ENCODE measurements at places on chromosomes 6 and 20. TPM values are rescaled to one million over a fixed set of nuclear protein-coding genes. Genes with fewer than 3 reads are reported as not detected.

DNA sequence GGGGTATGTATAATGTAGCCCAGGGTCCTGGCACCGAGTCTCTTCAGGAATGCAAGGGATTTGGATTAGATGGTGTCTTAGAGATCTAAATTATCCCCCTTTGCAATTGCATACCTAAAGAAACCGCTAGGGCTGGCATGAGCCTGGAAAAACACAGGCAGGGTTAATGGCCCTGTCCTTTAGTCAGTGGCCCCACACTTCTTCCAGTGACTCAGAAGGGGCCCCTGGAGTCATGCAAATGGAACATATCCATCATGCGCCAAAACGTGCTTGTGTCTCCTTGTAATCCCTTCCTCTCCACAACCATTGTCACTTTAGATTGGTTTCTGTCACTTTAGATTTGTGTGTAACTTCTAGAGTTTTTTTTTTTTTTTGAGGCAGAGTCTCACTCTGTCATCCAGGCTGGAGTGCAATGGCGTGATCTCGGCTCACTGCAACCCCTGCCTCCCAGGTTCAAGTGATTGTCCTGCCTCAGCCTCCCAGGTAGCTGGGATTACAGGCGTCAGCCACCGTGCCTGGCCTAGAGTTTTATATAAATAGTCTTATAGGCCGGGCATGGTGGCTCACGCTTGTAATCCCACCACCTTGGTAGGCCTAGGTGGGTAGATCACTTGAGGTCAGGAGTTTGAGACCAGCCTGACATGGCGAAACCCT lies 8.7 kb upstream of the MYBL2 start:
- H3K4me3 ChIP-seq, result peak overlapping the region; percentile 84
- no peaks in the 10 kb centered on the region for H3K4me1 ChIP-seq
- peak overlapping the region; percentile 35 for H3K27ac ChIP-seq
- H3K36me3 ChIP-seq, result no peaks in the 10 kb centered on the region
- no peaks in the 10 kb centered on the region for H3K27me3 ChIP-seq

DNA sequence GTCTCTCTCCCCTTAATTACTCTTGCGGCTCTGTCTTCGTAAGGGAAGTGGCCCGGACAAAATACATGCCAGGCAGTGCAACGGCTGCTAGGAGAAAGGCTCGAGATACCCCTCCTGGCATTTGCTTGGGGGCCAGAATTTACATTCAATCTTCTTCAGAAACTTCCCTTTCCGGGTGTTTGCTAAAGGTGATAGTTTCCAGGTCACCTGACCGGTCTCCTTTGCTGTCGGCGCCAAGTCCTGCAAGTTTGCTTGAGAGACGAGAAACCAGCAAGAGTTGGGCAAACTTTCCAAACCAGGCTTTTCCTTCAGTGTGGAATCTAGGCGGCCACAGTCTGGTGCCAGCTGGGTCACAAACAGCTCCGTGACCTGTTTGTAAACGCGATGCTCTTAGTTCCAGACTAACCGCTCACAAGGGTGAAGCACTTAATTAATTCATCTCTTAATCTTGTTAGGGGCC lies 563 bp upstream of the SRSF3 start:
- no peaks in the 10 kb centered on the region for H3K27me3 ChIP-seq
- H3K27ac ChIP-seq, result peak overlapping the region; percentile 95
- H3K4me1 ChIP-seq, result peaks cover 24% of the 10 kb centered on the region
- H3K36me3 ChIP-seq, result peaks cover 29% of the 10 kb centered on the region
- DNase-seq, result peak; percentile 63

DNA sequence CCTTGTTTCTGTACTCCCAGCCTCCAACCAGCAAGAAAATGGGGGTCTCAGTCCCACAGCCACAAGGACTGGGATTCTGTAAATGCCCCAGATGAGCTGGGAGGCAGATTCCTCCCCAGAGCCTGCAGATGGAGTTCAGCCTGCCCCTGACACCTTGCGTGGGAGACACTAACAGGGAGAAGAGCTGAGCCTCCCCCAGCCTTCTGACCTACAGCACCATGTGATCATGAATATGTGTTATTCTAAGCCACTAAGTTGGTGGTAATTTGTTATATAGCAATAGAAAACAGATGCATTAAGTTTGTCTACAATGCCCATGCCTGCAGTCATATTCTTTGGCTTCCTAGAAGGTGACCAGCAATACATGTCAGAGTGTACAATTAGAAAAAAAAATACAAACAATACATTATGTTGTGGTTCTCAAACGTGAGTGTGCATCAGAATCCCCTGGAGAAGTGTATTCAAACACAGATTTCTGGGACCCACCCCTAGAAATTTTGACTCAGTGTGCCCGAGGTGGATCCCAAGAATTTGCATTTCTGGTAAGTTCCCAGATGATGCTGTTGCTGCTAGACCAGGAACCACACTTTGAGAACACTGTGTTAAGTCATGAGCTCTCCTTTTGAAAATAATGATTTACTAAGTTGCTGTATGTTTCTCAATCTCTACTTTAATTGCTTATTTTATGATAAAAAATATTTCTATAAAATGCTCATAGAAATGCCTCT lies 39.9 kb downstream of the SLC22A3 start:
- no peaks in the 10 kb centered on the region for H3K27me3 ChIP-seq
- H3K4me3 ChIP-seq, result no peak overlapping the region
- H3K36me3 ChIP-seq, result no peaks in the 10 kb centered on the region
- no peak overlapping the region for H3K27ac ChIP-seq
- H3K4me1 ChIP-seq, result no peaks in the 10 kb centered on the region

DNA sequence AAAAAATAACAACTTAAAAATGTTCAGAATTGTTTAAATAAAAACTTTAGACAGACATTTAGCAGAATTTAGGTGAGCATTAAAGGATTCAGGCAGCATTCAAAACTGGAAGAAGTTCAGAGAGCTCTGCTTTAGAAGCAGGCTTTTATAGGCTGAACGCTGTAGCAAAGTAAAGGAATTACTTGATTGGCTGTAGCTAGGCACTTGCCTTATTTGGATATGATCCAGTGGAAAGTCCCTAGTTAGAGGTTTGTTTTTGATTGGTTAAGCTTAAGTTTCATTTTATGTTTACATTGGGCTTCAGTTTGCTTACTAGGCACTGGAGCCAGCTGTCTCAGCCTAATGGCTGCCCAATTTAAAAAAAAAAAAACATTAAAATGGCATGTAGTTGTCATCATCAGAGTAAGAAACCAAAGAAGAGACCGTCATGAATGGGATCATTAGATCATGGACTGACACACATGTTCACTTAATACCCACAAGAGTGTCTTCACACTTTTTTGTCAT lies 65.1 kb downstream of the CBFA2T2 start:
- 0 out of 2 replicates have a peak overlapping the region, but pooled peaks have one; percentile 21 for H3K4me3 ChIP-seq
- H3K4me1 ChIP-seq, result peaks cover 11% of the 10 kb centered on the region
- peak overlapping the region; percentile 39 for H3K27ac ChIP-seq
- no peaks in the 10 kb centered on the region for H3K27me3 ChIP-seq

The ANKRD66 gene
- not detected for total RNA-seq

The SLC24A3 gene
- not detected for total RNA-seq

The SLC35F1 gene
- not detected for total RNA-seq

GRCh38 chr20:64224351-64225170 lies 31.0 kb upstream of the PCMTD2 start:
- H3K36me3 ChIP-seq, result no peaks in the 10 kb centered on the region
- H3K4me3 ChIP-seq, result peak overlapping the region; percentile 45
- H3K27me3 ChIP-seq, result peaks cover 16% of the 10 kb centered on the region
- peak overlapping the region; percentile 69 for H3K27ac ChIP-seq
- peaks cover 18% of the 10 kb centered on the region for H3K4me1 ChIP-seq

- DNase-seq, result peak; percentile 6
- H3K27me3 ChIP-seq, result no peaks in the 10 kb centered on the region
- no peaks in the 10 kb centered on the region for H3K4me1 ChIP-seq
- H3K36me3 ChIP-seq, result no peaks in the 10 kb centered on the region
- H3K27ac ChIP-seq, result no peak overlapping the region
- no peak overlapping the region for H3K4me3 ChIP-seq
Observed at GRCh38 chr6:157650261-157650640, 172.8 kb upstream of the SNX9 start.

DNA sequence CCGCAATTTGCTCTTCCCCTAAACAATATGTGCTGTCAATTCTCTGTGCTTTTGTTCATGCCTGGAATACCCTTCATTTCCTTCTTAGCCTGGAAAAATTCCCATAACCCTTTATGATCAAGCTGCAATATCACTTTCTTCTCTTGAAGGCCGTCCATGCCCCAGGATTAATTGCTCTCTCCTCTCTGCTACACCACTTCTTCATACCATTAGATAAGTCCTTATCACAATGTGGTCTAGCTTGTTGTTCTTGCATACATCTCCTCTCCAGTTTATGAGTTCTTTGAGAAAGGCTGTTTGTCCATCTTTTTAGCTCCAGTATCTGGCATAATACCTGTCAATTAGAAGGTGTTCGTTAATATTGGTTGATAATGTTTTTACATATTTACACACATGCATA lies 111.2 kb upstream of the SAMD5 start:
- no peak for DNase-seq
- no peak overlapping the region for H3K4me3 ChIP-seq
- no peaks in the 10 kb centered on the region for H3K36me3 ChIP-seq

- DNase-seq, result peak; percentile 80
- no peaks in the 10 kb centered on the region for H3K4me1 ChIP-seq
- peaks cover 12% of the 10 kb centered on the region for H3K27me3 ChIP-seq
- H3K27ac ChIP-seq, result no peak overlapping the region
- H3K4me3 ChIP-seq, result no peak overlapping the region
- H3K36me3 ChIP-seq, result no peaks in the 10 kb centered on the region
Observed at GRCh38 chr20:45450097-45450818, 19.3 kb upstream of the WFDC2 start.

GRCh38 chr6:25395731-25396130 lies 116.6 kb downstream of the CARMIL1 start:
- H3K27me3 ChIP-seq, result no peaks in the 10 kb centered on the region
- no peak overlapping the region for H3K27ac ChIP-seq
- no peaks in the 10 kb centered on the region for H3K36me3 ChIP-seq
- H3K4me1 ChIP-seq, result peaks cover 8% of the 10 kb centered on the region
- no peak overlapping the region for H3K4me3 ChIP-seq

- no peak overlapping the region for H3K27ac ChIP-seq
- peaks cover 33% of the 10 kb centered on the region for H3K36me3 ChIP-seq
- no peak for DNase-seq
Observed at GRCh38 chr6:28378644-28379043, 20.9 kb downstream of the ZSCAN12 start.

GRCh38 chr6:150491131-150491810 lies 108.4 kb upstream of the PLEKHG1 start:
- H3K36me3 ChIP-seq, result no peaks in the 10 kb centered on the region
- no peak overlapping the region for H3K4me3 ChIP-seq
- 0 out of 2 replicates have a peak, but pooled peaks cover 10% of the 10 kb centered on the region for H3K27me3 ChIP-seq

GRCh38 chr6:169173532-169174268 lies 79.9 kb downstream of the THBS2 start:
- H3K4me1 ChIP-seq, result peaks cover 21% of the 10 kb centered on the region
- no peaks in the 10 kb centered on the region for H3K27me3 ChIP-seq
- peak overlapping the region; percentile 98 for H3K27ac ChIP-seq
- no peak for DNase-seq
- H3K36me3 ChIP-seq, result no peaks in the 10 kb centered on the region

DNA sequence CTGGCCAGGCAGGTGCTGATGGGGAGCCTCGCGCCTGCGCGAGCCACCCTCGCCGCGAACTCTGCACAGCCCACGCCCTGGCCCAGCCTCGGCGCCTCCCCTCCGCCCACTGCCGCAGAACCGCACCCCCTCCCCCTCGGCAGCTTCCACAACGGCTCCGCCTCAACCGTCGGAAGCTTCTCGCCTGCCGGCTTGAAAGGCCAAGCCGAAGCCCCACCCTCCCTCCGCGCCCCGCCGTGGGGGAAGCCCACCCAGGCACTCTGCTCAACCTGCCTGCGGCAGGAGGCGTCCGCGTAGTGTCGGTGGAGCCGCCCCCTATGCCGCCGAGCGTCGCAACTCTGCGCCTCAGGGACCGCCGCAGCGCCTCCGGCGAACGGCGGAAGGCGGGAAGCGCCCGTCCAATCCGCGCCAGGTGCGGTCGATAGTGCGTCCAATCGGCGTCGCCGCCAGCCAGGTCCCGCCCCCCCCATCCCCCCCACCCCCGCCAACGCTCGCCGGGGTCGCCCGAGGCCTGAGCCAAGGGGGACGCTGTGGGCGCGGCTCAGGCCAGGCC lies at the start of gene SYCP2:
TSS of gene SYCP2 (minus strand) at position 342 of the 553 bp plus-strand sequence. CDS start 11,224 bp downstream, outside the sequence.
- H3K36me3 ChIP-seq, result no peaks in the 10 kb centered on the region
- peak within 1 kb of the TSS; percentile 75 for H3K4me3 ChIP-seq
- peak; percentile 61 for DNase-seq
- no peaks in the 10 kb centered on the region for H3K27me3 ChIP-seq

DNA sequence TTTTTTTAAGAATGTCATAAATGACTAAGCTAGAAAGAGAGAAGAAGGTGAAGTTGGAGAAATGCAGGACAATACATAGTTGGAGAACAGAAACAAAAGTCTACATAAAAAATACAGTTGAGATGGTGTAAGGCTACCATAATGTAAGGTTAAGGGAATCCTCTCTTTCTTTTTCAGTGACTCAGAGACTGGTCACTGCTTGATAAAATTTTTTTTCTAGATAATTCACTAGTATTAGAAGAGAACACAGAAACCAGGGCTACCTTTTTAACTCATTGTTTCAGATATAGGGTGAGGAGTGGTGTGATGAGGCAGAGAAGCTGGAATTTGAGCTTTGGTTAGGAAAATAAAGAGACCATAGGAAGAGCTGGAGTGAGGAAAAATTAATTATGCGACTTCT lies 18.2 kb upstream of the EDN1 start:
- no peak overlapping the region for H3K27ac ChIP-seq
- H3K4me3 ChIP-seq, result no peak overlapping the region
- no peak for DNase-seq
- H3K27me3 ChIP-seq, result no peaks in the 10 kb centered on the region
- peaks cover 3% of the 10 kb centered on the region for H3K4me1 ChIP-seq

The PRND gene
- not detected for total RNA-seq

DNA sequence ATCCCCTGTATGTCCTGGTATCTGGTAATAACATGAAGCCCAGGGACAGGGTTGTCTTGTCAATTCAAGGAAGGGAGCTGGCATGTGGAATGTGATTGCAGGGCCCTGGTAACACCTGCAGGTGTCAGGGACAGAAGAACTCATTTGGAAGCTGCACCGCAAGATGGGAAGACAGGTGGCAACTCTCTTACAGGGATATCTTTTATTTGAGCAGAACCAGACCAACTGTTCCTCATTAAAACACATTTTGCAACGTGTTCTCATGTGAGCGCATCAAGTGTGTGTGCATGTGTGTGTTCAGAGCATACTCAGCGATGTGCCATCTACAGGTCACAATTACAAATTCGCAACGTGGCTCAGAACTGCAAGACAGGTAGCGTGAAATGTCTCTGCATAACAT lies 370.9 kb upstream of the SOX4 start:
- H3K36me3 ChIP-seq, result no peaks in the 10 kb centered on the region
- no peak overlapping the region for H3K4me3 ChIP-seq
- no peaks in the 10 kb centered on the region for H3K27me3 ChIP-seq
- no peak for DNase-seq
- H3K27ac ChIP-seq, result no peak overlapping the region
- peaks cover 9% of the 10 kb centered on the region for H3K4me1 ChIP-seq

DNA sequence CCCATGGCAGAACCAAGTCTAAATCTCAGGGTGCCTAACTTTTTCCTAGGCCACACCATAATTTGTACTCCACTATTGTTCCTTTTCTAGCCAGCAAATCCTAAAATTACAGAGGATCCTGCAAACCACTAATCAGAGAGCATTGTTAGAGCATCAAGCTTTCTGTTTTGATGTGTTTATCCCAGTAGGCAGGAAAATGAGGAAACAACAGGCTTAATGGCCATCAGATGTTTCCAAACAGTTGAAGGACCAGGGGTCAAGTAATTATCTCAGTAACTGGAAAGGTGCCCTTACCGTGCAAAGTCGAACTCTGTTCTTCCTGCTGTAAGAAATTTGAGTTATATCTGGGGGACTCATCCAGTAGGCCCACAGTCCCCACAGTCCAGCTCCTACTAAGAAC lies 58.7 kb downstream of the RALY start:
- H3K36me3 ChIP-seq, result no peaks in the 10 kb centered on the region
- H3K4me1 ChIP-seq, result no peaks in the 10 kb centered on the region
- H3K4me3 ChIP-seq, result no peak overlapping the region
- H3K27me3 ChIP-seq, result no peaks in the 10 kb centered on the region

The CCN6 gene
- not detected for total RNA-seq

GRCh38 chr20:1897965-1898464 lies 2.8 kb downstream of the SIRPA start:
- peak overlapping the region; percentile 61 for H3K27ac ChIP-seq
- H3K4me1 ChIP-seq, result peaks cover 39% of the 10 kb centered on the region
- DNase-seq, result peak; percentile 69
- peak overlapping the region; percentile 99 for H3K4me3 ChIP-seq
